ENCODE measurements at places on chromosomes 11 and 22.

- DNase-seq: no peak
Observed at GRCh38 chr11:11078344-11079086, 220.7 kb upstream of the ZBED5 start.

DNA sequence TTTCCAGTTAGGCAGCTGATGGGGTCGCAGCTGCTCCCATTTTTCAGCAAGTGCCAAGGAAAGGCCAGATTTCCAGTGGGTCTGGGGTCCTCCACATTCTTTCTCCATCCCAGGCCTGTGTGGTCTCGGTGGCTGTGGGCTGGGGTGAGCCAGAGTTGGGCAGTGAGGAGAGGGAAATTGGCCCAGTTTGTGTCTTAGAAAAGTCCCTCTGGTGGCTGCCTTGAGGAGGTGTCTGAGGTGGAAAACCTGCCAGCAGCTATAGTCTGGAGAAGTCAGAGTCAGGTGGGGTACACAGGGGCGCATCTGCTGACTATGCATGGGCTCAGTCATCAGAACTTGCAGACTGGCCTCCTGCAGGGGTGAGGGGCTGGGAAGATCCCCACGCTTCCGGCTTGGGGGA is 30.5 kb downstream of the MRGPRD start:
- DNase-seq: no peak

- DNase-seq: no peak
Observed at GRCh38 chr22:49799431-49800075, 28.1 kb downstream of the BRD1 start.

- DNase-seq: no peak
Observed at GRCh38 chr11:2655016-2655719, 44.6 kb downstream of the KCNQ1OT1 start.

- DNase-seq: no peak
Observed at GRCh38 chr11:121328967-121329679, 36.6 kb downstream of the SC5D start.

DNA sequence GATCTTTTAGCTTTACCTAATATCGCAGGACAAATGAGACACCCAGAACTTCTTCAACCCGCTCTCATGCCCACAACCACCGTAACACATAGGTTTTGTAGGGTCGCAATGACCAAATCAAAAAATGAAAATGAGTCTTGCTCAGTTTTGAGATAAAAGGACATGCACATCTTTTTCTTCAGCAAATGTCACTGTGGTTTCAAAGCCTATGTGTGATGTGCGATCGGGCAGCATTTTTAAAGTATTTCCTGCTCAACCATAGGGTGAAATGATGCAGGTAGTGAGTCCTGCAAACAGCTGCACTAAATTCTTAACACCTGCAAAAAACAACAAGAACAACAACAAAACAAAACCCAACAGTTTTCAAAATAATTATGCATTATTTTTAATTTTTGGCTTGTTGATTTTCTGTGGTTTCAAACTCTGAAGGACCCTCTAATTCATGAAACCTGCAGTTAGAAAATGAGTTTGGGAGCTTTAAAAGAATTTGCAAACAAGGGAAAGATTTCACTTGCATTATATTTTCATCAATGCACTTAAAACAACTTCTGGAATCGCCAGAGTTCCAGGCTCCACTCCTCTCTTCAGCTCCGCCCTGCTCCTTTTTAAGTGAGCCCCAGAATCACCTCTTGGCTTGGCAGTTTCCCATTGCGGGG is 79.4 kb downstream of the PRR5L start:
- no peak for DNase-seq

GRCh38 chr11:30990625-30991296 is 378.8 kb downstream of the DCDC1 start:
- peak; percentile 1 for DNase-seq

- DNase-seq: no peak
Observed at GRCh38 chr11:17807034-17807433, 72.5 kb downstream of the KCNC1 start.

GRCh38 chr11:62489204-62489603 is 57.4 kb downstream of the AHNAK start:
- DNase-seq: no peak

- peak; percentile 85 for DNase-seq
Observed at GRCh38 chr11:16881074-16881709, 133.0 kb downstream of the PLEKHA7 start.

DNA sequence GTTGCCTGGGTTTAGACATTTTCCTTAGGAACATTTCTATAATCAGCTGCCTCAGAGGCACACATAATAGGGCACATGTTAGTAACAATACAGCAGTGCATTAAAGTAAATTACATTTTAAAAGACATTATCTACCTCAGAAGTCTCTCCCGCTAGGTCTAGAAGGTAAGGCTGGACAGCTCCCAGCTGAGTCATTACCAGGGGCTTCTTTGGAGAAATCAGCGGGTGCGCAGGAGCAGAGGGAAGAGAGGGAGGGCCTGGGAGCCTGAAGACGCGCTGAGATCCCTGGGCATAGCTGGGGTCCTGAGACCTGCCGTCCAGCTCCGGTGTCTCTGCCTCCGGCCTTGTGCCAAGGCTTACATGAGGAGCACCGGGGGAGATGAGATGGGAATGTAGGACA is 67.7 kb downstream of the TMPRSS5 start:
- DNase-seq: no peak

GRCh38 chr11:88042238-88042637 is 133.0 kb downstream of the RAB38 start:
- peak; percentile 23 for DNase-seq

GRCh38 chr22:38953091-38953490 is 4.3 kb upstream of the APOBEC3A start:
- no peak for DNase-seq

DNA sequence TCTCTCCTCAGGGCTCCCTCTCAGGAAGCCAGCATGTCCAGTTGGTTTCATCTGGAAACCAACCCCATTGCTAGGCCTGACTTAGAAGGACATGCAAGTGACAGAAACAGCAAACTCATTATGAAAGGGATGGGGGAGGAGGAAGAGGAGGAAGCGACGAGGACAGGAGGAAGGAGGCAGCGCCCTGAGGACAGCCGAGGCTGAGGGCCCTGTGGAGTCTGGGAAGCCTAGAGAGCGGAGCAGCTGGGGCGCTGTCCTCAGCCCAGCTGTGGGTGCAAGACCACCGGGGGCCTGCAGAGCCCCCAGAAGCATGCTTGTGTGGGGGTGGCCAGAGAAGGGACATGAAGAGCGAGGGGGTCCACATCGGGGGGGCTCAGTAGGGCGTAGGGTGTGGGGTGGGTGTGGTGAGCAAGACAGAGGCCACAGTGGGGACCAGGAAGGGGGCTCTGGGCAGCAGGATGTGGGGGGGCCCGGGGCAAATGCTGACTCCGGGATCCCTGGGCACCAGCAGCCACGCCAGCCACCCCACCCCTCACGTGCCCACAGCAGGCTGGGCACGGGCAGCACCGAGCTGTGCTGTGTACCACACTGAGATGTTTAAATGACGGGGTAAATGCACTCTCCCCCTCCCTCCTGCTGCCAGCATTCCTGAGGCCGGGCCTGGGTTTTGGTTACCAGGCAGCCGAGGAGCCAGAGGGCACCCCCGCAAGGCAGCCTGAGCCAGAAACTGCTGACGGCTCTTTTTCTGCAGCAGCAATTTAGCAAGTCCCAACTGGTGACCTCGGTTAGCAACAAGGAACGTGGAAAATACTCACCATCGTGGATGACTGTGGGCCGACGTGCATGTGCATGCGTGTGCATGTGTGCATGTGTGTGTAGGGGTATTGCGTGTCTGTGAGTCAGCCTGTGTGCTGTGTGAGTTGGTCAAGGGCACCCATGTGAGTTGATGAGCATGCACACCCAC is 82.7 kb upstream of the LINC01488 start:
- peak; percentile 74 for DNase-seq

DNA sequence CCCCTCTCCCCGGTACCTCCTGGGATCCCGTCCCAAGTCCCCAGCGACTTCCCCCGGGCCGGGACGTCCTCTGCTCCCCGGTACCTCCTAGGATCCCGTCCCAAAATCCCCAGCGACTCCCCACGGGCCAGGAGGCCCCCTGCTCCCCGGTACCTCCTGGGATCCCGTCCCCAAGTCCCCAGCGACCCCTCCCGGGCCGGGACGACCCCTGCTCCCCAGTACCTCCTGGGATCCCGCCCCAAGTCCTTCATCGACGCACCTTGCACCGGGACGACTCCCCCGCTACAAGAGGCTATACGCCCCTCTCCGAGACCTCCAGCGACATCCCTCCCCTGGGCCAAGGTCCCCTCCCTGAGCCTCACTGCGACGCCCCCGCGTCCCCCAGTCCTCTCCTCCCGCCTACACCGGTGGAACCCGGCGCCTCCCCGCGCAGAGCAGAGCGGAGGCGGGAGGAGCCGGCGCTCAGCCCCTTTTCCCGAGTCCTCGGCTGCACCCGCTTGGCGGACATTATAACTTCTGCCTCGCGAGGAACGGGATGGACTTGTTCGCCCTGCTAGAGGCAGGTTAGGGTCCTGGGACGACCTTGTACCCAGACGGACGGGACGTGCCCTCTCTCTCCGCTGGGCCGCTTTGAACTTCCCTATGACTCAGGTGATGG is 912 bp downstream of the KREMEN1 start:
- peak; percentile 36 for DNase-seq

GRCh38 chr11:57513452-57513795 is 2.1 kb downstream of the SLC43A1 start:
- no peak for DNase-seq

- DNase-seq: peak; percentile 74
Observed at GRCh38 chr11:120564573-120565311, 53.2 kb downstream of the GRIK4 start.

- DNase-seq: no peak
Observed at GRCh38 chr11:65680192-65680743, 17.6 kb upstream of the RELA start.

DNA sequence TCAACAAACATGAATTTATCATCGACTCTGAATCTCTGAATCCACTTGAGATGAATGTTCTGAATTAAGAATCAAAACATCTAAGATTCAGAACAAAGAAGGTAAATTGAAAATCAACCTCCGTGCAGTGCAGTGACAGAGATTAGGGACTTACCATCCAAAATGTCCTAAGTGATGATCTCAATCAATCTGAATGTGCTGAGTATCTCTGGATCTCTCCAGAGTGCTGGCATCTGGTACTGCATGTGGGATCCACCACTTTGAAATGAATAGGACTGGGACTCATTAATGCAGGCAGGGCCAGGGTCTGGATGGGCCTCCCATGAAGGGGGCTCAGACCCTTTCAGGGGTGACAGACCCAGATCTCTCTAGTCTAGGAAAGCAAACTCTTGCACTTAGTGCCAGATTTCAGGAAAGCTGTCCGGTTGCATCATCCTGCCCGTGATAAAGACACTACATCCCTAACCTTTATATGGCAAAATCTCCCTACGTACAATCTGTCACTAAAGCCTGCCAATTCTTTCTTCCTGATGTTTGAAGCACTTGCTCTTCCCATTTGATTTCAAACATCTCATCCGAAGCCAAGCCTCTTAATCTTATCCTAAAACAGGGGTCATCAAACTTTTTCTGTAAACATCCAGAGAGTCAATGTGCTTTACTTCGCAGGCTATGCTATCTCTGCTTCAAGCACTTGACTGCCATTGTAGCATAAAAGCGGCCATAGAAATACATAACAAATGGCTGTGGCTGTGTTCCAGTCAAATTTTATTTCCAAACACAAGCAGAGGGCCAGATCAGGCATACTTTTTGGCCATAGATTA is 263.3 kb downstream of the LARGE1 start:
- no peak for DNase-seq

GRCh38 chr11:68968306-68969250 is 12.2 kb downstream of the MRGPRD start:
- no peak for DNase-seq

- DNase-seq: no peak
Observed at GRCh38 chr11:29395555-29396072, 621.2 kb downstream of the KCNA4 start.

- no peak for DNase-seq
Observed at GRCh38 chr11:80733790-80734189, 1293.0 kb upstream of the TENM4 start.

DNA sequence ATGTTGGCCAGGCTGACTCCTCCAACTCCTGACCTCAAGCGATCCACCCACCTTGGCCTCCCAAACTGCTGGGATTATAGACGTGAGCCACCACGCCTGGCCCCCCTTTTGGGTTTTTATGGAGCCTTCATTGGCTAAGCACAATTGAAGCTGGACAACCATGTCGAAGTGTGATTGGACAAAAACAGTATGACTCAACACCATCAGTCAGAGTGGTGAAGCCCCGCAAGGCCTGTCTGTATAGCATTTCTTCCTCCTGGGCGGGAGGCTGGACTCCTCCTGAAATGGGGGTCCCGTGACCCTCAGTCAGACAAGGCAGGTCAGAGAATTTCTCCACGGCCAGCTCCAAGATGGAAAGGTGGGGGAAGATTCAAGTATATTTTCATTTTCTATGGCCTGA is 3.1 kb upstream of the PARVB start:
- peak; percentile 22 for DNase-seq

- DNase-seq: no peak
Observed at GRCh38 chr11:63518548-63518947, 12.7 kb downstream of the LGALS12 start.

GRCh38 chr11:19201737-19202605 is at the start of gene CSRP3:
CSRP3 (minus strand) TSS chr11:19201983; CDS start chr11:19192448, 9,535 bp downstream.
- no peak for DNase-seq

DNA sequence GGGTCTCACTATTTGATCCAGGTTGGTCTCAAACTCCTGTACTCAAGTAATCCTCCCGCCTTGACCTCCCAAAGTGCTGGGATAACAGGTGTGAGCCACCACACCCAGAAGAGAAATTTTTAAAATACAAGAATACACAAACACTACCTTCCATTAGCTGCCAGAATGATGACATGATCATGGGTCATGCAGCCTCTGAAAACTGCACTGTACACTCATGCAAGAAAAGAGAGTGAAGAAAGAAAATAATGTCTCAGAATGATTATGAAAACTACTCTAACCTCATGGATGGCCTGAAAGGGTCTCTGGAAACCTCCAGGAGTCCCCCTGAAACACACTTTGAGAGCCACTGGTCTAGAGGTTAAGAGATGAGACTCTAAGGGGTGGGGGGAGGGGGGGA is 18.8 kb downstream of the VPS37C start:
- peak; percentile 28 for DNase-seq

DNA sequence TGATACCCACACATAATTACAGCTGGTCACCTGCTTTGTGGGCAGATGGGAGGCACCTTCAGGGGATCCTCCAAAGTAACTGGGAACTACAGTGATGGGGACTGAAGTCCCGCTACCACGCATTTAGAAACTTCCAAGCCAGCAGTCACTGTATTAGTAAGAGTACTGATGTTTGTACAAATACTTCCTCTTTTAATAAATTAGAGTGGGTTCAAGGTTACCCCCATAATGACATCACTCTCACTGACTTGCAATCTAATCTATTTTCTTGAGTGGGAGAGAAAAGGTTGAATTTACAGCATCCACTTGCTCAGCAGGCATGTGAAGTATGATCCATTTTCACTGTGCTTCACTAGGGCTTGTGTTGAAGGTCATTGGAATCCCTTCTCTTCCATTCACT is 72.1 kb upstream of the TIMP3 start:
- DNase-seq: no peak
